Activated B cell treated with CpG ODN at 0.5 μM for 24 hours (primary cell): ENCODE measurements at places on chromosomes 3 and 15. TPM values are rescaled to one million over a fixed set of nuclear protein-coding genes. Genes with fewer than 3 reads are reported as not detected.

- no peak for DNase-seq
Observed at GRCh38 chr3:108346301-108347227, 50.2 kb downstream of the HHLA2 start.

GRIP2 gene
- not detected in 2 replicates for total RNA-seq

- no peak for DNase-seq
Observed at GRCh38 chr3:80233576-80233975, 465.8 kb upstream of the ROBO1 start.

SRGAP3 gene
- 0.20 and 0.58 TPM in 2 replicates for total RNA-seq

DNA sequence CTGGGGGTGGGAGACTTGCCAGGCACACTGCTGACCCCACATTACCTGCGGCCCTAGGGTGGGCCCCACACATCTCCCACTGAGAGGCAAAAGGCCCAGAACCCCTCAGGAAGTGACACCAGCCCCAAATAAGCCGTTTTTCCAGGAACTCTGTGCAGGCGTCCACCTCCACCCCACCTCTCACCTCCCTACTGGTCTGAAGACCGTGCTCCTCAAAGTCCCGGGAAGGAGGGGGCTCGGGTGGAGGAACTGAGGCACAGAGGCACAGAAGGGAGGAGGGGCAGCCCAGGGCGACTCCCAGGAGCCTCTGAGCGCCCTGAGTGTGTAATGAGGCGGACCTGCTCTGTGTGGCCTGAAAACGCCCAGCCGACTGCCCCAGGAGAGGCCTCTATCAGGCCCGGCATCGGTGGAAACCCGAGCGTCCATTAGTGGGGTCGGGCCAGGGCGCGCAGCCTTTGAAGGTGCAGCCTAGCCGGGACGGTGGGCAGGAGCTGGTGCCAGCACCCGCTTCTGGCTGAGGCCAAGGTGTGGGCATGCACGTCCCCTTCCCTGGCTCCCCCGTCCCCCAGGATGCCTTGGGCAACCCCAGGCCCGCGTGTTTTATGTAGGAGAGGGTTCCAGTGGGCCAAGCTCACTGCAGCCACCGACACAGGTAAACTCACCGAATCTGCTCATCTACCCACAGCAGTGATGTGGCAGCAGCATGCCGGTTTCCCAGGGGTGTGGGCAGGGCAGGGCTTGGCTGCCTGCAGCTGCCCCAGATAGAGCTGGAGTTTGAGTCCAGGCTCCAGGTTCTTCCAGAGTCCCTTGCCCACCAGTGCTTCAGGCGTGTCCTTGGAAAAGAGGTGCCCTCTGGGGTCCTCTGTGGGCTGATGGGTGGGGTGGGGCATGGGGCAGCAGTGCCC lies 55.8 kb downstream of the DNAJB8 start:
- DNase-seq: no peak

- no peak for DNase-seq
Observed at GRCh38 chr3:60912876-60913275, 338.4 kb downstream of the FHIT start.

DNA sequence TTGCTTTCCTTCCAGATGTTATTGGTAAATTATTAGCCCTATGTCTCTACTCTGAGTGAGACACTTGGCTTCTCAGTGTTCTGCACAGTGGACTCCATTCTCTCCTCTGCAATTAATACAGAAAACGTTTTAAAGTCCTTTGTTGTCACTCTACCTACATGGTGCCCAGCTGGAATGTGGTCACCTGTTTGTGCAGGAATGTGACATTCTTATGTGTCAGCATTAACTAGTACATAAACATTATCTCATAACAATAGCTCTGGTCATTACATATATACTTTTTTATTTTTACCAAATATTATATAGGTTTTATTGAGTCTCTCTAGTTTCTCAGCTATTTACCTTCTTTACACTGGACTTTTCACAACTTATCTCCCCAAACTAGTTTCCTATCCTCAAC lies 147.0 kb upstream of the KCNMB2 start:
- no peak for DNase-seq

DNA sequence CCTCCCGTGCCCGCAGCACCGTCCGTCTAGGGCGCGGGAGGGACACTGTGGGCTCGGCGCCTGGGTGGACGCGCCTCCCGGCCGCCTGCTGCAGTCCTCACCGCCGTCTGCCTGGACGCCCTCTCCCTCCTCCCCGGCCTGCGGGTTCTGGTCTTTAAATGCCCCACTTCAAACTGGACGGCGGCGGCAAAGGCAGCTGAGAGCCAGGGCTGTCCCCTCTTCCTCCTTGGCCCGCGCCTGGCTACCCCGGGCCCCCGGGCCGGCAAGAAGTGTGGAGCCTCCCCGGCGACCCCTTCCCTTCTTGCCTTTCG lies 426 bp downstream of the CBLB start:
- no peak for DNase-seq

LMAN1L gene
- total RNA-seq: 1.0 and 2.2 TPM in 2 replicates

- no peak for DNase-seq
Observed at GRCh38 chr15:26665957-26666791, 106.7 kb downstream of the GABRB3 start.

DNA sequence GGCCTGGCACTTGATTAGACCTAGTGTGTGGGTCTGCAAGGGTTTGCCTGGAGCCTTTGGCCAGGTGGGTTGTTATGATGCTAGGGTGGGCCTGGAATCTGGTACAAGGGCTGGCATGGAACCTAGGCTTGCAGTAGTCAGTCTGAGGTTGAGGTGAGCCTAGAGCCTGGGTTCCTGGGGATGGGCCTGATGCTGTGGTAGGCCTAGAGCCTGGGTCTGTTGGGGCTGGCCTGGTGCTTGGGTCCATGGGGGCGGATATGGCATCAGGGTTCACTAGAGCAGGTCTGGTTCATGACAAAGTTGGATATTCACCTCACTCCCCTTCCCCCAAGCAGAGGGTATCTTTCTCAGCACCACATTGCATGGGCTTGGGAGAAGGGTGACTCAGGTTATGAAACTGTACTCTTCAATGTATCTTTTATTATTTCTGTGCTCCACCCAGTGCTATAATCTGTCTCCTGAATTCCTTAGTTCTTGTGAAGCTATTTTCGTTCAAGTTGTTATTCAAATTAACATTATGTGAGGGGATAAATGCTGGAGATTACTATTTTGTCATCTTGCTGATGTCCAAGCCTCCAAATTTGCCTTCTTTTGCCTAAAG lies 274.4 kb downstream of the NFKBIZ start:
- DNase-seq: no peak

SOX14 gene
- not detected in 2 replicates for total RNA-seq

DNA sequence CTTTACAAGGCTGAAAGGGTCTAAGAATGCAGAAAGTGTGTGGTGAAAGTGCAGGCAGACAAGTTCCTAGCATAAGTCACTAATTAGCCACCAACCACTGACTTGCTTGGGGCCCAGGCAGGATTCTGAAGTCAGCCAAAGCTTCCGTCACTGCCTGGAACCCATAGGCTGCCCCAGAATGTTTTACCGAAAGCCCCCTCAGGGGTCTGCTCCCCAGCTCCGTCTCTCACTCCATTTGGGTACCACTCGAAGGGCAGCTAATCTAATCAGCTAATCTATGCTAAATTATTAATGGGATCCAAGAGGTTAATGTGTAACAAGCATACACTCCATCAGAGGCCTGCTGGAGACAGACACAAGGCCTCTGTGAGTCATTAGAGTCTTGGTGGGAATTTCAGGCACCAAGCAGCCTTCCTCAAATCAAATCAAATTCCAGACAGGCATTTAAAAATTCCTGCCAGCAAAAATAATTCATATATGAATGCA lies 13.2 kb downstream of the ADAMTS9 start:
- no peak for DNase-seq

DNA sequence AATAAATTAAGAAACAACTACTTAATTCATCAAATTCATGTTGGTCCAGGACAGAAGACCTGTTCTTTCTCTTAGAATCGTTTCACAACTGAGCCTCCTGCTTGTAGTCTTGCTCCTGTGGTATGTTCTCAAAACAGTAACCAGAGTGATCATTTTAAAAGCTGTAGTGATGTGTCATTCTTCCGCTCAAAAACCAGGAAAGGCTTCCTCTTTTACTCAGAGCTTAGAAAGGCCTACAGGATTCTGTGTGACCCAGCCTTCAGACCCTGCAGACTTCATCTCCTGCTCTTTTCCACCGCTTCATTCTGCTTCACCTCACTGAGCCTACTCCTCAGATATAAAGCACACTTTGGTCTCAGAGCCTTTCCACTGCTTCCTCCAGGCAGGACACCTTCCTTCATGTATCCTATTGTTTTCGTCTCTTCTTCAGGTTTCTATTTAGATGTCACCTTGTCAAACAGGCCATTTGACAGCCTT lies 22.7 kb downstream of the ST6GAL1 start:
- DNase-seq: no peak

TMCO5A gene
- total RNA-seq: not detected in 2 replicates

DNA sequence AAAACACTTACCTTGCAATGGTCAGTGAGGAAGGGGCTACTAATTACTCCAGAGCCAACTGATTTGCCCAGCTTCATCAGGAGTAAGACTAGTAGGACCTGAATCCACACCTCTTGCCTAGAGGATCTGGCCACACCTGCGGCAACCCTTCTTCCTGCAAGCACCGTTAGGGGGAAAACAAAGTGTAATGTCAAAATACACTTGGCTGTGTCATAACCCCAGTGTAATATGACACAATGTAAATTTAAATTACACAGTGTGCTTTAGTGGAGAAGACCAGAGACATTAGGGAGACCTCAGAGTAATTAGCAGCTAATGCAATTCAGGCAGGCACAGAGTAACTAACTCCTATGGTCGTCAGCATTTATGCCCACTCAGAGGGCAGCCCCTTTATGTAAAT lies 308.5 kb upstream of the ARRDC4 start:
- no peak for DNase-seq

TM2D3 gene
- total RNA-seq: 45.8 and 49.9 TPM in 2 replicates

DNA sequence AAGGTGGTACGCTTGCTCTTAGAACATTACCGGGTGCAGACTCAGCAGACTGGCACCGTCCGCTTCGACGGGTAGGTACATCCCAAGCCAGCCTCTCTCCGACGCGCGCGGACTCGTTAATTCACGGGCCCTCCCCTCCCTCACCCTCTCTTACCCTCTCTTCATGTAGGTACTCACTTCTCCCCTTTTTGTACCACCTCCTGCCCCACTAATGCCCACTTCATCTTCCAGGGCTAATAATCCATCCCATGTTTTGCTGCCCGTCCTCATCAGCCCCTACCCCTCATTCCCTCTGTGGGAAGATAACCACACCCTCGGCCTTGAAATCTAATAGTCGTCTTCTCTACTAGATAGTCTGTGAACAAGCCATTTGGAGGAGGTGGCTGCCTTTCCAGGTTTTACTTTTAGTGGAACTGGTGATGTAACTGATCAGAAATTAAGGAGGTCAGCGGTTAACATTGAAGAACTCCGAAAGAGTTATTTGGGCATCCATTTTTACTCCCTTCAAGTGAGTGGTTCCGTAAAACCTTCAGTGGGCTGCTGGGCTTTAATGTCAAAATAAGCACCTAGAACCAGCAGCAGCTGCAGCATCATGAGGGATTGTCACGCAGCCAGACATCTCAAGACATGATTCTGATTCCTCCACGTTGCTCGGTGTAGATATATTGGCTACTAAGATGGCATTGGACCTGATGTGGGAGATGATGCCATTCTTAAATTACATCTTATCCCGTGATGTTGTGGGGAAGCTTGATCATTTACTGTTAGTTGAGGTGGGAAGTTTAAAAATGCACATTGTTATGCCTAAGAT lies 1.3 kb downstream of the FEM1B start:
- DNase-seq: no peak

- no peak for DNase-seq
Observed at GRCh38 chr15:95741830-95742229, 588.7 kb upstream of the NR2F2 start.

FAM219B gene
- 76.0 and 90.4 TPM in 2 replicates for total RNA-seq

- DNase-seq: no peak
Observed at GRCh38 chr3:151864423-151865101, 8.9 kb upstream of the SUCNR1 start.

HIGD2B gene
- 0.20 and 0.55 TPM in 2 replicates for total RNA-seq

- no peak for DNase-seq
Observed at GRCh38 chr15:81400640-81401236, 26.7 kb upstream of the TMC3 start.

GRCh38 chr3:57729334-57730045 lies 26.6 kb upstream of the SLMAP start:
- no peak for DNase-seq

BNC1 gene
- total RNA-seq: not detected in 2 replicates

DNA sequence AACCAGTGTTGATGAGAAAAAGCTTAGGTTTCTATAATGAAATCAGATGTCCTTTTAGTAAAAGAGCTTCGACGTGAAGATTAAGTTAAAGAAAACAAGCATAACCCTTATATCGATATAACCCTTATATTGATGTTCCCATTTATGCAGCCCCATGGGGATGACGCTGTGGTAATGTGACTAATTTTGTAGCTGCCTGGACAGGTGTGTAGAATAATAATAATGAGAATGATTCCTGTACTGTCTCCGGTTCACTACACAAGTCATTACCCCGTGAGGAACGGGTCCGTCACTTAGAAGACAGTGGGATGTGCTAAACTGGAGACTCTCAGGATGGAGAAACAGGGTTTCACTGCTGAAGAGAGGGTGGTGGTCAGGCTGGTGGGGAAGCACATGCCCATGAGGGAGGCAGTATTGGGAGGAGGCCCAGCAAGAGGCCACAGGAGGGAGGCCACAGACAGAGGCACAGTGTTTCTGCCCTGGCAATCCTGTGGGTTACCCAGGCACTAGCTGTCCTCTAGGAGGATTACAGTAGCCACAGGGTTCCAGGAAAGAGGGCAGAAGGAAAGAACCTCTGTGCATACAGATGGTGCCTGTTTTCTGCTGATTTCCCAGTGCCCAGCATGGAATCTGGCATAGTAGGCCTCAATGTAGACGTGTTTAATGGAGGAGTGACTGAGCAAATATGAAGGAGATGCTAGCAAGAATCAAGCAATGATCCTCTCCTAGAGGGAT lies 191.1 kb upstream of the TSC22D2 start:
- DNase-seq: no peak

GOLGA6D gene
- not detected in 2 replicates for total RNA-seq

DNA sequence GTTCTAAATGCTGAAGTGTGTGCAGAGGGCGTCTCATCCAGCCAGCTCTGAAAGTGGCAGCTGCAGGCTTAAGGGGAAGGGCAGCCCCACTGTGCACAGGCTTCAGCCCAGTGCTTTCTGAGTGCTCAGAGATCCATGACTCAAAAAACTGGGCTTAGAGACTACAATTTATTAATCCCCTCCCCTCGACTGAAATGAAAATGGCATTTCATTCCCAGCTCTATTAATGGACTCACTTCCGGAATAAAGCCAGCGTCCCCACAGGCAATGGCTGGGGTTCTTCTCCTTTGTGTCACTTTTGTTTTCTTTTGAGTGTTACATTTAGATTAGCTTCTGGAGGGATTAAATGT lies 55.5 kb upstream of the PLXNA1 start:
- no peak for DNase-seq

NFKBIZ gene
- 391 and 421 TPM in 2 replicates for total RNA-seq

DNA sequence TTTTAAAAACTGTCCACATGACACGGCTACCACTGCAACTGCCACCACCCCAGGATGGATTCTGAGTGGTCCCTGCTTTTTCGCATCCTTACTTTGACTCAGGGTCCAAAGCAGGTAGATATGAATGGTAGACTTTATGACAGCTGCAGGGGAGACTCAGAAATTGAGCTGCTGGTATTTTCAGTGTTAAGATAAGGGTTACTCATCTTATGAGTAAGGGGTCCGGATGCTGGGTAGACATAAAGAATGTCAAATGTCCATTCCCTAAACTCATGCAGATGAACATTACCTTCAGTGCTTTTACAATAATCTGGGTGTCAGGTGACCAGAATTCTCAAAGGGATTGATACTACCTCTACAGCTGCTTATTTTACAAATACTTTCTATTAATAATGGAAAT lies 25.9 kb upstream of the BBX start:
- DNase-seq: no peak

GRCh38 chr15:81747482-81747881 lies 298.3 kb downstream of the MEX3B start:
- no peak for DNase-seq

- DNase-seq: no peak
Observed at GRCh38 chr3:8884630-8885290, 78.5 kb downstream of the RAD18 start.

RLBP1 gene
- total RNA-seq: not detected in 2 replicates
